ENCODE measurements at places on chromosomes 7 and 10.

GRCh38 chr10:15045380-15045779, 1.6 kb downstream of the OLAH start:
- no peak for DNase-seq
- H3K27ac ChIP-seq: no peak overlapping the region
- H3K27me3 ChIP-seq: no peaks in the 10 kb centered on the region
- H3K36me3 ChIP-seq: no peaks in the 10 kb centered on the region
- H3K4me1 ChIP-seq: no peaks in the 10 kb centered on the region
- H3K4me3 ChIP-seq: no peak overlapping the region

DNA sequence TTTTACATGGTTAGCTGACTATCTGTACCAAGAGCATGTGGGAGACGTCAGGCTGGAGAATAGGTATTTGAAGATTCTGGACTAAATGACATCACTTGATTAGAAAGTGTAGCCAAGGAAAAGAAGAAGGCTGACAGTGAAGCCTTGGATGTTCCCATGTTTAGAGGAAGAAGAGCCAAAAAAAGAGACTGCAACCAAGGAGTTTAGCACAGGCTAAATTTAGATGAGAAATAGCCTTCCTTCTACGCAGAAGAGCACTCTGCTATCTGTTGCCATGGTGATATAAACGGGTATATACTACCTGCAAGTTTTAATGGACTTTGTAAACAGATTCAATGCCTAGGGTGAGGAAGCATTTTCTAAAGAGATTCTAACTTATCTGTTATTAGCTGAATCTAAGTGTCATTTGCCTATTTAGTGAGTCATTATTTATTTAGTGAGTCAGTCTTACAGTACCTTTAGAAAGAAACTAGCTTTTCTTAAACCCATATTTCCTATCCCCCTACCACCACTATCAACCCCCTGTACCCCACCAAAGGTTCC, 69.8 kb downstream of the CDK6 start:
- DNase-seq: no peak
- no peak overlapping the region for H3K27ac ChIP-seq
- H3K36me3 ChIP-seq: peaks cover 7% of the 10 kb centered on the region
- no peaks in the 10 kb centered on the region for H3K4me1 ChIP-seq
- H3K4me3 ChIP-seq: no peak overlapping the region

DNA sequence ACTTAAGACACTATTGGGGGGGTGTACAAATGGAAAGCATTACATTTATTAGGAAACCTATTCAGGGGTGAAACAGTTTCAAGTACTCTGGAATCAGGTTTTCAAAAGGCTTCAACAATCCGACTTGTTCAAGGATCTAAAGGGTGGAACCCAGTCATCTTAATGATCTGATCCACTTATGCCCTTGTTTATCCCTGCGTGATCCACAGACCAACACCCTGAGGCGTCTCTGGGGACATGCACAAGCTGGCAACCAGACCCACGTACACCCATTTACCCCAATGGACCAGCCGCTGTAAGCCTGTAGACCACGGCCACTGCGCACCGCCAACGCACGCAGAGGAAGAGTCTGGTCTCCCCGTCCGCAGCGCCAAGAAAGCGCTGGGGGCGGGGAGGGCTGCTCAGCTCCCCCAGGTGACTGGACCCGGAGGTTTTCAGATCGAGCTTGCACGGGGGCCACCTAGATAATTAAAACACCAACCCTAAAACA, 13.4 kb downstream of the HNRNPF start:
- peaks cover 48% of the 10 kb centered on the region for H3K4me1 ChIP-seq
- peaks cover 34% of the 10 kb centered on the region for H3K36me3 ChIP-seq
- peak overlapping the region; percentile 95 for H3K27ac ChIP-seq
- H3K4me3 ChIP-seq: peak overlapping the region; percentile 63
- no peak for DNase-seq
- H3K27me3 ChIP-seq: no peaks in the 10 kb centered on the region

- DNase-seq: no peak
- H3K27me3 ChIP-seq: no peaks in the 10 kb centered on the region
- H3K27ac ChIP-seq: no peak overlapping the region
Measured at GRCh38 chr7:30922596-30922995, 10.9 kb downstream of the AQP1 start.

DNA sequence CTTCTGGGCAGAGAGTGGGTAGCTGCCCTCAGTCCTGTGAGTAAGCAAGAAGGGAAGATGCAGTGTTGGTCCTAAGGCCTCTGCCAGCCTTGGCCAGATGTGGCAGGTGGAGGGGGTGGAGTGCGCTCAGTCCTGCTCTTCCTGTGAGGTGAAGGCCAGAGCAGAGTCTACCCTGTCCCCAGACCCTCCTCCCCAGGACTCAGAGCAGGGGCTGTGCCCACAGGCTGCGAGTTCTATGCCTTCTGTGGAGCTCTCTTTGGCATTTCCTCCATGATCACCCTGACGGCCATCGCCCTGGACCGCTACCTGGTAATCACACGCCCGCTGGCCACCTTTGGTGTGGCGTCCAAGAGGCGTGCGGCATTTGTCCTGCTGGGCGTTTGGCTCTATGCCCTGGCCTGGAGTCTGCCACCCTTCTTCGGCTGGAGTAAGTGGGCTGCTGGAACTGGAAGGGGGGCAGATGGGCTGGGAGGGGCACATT, 4.0 kb downstream of the OPN4 start:
- H3K27ac ChIP-seq: no peak overlapping the region
- DNase-seq: no peak
- no peaks in the 10 kb centered on the region for H3K36me3 ChIP-seq
- no peak overlapping the region for H3K4me3 ChIP-seq

DNA sequence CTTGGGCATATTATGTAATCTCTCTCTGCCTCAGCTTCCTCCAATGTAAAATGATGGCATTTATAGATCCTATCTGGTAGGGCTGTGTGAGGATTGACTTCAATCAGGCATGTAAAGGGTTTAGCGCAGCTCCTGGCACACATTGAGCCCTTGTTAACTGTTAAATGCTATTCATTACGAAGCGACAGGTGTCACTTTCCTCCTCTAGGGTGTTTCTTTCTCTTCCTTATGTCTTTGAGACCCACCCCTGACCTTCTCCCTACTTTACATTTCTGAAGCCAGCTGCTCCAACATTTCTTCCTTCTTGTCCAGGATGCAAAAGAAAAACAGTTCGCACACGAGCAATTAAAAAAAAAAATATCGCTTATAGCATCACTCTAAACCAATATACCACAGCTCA, 5.7 kb upstream of the R3HCC1L start:
- no peaks in the 10 kb centered on the region for H3K4me1 ChIP-seq
- no peak overlapping the region for H3K27ac ChIP-seq
- no peaks in the 10 kb centered on the region for H3K27me3 ChIP-seq
- H3K4me3 ChIP-seq: no peak overlapping the region
- no peak for DNase-seq
- H3K36me3 ChIP-seq: no peaks in the 10 kb centered on the region

DNA sequence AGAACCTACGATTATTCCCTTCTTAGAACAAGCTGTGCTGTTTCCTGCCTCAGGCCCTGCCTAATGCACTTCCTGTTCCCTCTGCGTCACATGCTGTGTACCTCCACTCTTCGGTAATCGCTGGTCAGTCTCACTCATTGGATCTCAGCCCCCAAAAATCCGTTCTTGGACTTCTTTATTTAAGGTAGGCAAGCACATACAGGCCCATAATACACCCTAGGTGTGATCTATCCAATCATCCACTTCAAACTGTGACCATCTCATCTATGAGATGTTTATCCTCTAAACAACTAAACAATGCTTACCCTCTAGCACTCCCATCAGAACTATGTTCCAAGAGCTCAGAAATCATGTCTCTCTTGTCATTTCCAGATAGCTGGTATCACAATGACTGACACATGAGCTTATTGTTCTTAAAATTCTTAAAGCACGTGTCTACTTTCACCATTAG, 83.9 kb downstream of the CADPS2 start:
- H3K27ac ChIP-seq: no peak overlapping the region
- no peak overlapping the region for H3K4me3 ChIP-seq
- H3K4me1 ChIP-seq: no peaks in the 10 kb centered on the region
- no peaks in the 10 kb centered on the region for H3K27me3 ChIP-seq

DNA sequence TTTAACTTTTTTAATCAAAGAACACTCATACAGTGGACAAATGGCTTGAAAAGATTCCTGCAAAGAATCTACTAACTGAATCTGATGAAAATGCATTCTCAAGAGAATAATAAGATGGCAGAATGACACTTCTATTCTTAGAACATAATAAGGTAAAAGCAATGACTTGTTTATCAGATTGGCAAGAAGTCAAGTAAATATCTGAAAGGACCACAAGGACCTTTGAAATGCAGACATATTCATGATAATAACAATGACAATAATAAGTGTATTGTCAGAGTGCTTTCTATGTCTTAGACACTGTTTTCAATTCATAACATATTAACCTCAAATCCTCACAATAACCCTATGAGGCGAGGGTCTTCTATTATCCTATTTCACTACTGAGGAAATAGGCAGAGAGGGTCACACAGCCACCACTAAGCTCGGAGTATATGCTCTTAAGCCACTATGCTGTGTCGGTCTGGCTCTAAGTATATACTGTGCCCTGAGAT, 10.6 kb downstream of the HACD1 start:
- no peaks in the 10 kb centered on the region for H3K4me1 ChIP-seq
- no peaks in the 10 kb centered on the region for H3K27me3 ChIP-seq

DNA sequence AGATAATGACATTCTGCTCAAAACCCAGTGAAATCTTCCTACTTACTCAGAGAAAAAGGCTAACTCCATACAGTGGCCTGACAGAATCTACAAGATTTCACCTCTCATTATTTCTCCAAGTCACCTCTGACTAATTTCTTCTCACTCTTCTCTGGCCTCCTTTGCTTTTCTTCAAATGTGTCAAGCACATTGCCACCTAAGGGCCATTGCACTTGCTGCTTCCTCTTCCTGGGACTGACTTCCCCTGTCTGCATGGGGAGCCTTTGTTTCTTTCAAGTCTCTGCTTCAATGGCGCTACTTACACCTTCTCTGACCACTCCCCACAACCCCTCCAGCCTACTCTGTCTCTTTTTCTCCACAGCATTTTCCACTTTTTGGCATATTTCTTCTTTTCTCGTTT, 36.0 kb downstream of the PRTFDC1 start:
- no peaks in the 10 kb centered on the region for H3K27me3 ChIP-seq
- DNase-seq: no peak
- peaks cover 6% of the 10 kb centered on the region for H3K4me1 ChIP-seq
- no peak overlapping the region for H3K27ac ChIP-seq
- no peaks in the 10 kb centered on the region for H3K36me3 ChIP-seq
- H3K4me3 ChIP-seq: no peak overlapping the region

GRCh38 chr7:30988351-30989005, 24.7 kb downstream of the GHRHR start:
- H3K4me3 ChIP-seq: no peak overlapping the region
- peaks cover 5% of the 10 kb centered on the region for H3K4me1 ChIP-seq
- no peak overlapping the region for H3K27ac ChIP-seq
- no peaks in the 10 kb centered on the region for H3K27me3 ChIP-seq
- no peak for DNase-seq

- no peaks in the 10 kb centered on the region for H3K4me1 ChIP-seq
- H3K27ac ChIP-seq: no peak overlapping the region
- H3K4me3 ChIP-seq: no peak overlapping the region
- no peaks in the 10 kb centered on the region for H3K27me3 ChIP-seq
- H3K36me3 ChIP-seq: no peaks in the 10 kb centered on the region
Measured at GRCh38 chr10:34081347-34081743, 733.8 kb downstream of the PARD3 start.

DNA sequence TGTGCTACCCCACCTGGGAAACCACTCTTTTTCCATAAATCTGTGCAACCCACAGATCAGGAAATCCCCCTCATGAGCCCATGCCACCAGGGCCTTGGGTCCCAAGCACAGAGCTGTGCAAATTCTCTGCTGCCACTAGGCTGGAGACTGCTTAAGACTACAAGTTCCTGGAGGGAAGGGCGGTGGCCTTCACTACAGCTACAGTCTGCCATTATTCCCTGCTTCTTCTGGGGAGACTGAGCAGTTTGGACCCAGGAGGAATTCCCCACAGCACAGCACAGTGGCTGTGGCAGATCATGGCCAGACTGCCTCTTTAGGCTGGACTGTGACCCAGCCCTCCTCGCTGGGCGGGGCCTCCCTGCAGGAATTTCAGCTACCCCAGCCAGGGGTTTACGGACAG, 89.7 kb upstream of the GRB10 start:
- H3K36me3 ChIP-seq: no peaks in the 10 kb centered on the region
- H3K4me3 ChIP-seq: no peak overlapping the region
- no peaks in the 10 kb centered on the region for H3K27me3 ChIP-seq
- no peak for DNase-seq
- no peaks in the 10 kb centered on the region for H3K4me1 ChIP-seq
- H3K27ac ChIP-seq: no peak overlapping the region

DNA sequence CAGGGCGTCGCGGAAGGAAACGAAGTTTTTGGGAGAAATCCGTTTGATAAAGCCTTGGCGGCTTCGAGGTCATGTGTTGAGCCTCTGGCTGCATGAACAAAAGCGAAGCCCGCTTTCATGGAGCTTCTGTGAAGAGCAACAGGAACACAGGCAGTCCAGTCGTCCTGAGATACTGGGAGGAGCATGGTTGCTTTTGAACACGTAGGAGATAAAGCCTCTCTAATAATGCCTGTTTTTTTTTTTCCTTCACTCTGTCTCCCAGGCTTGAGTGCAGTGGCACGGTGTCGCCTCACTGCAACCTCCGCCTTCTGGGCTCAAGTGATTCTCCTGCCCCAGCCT, 473 bp upstream of the ZNF32 start:
- no peaks in the 10 kb centered on the region for H3K4me1 ChIP-seq
- H3K36me3 ChIP-seq: peaks cover 20% of the 10 kb centered on the region
- no peaks in the 10 kb centered on the region for H3K27me3 ChIP-seq

DNA sequence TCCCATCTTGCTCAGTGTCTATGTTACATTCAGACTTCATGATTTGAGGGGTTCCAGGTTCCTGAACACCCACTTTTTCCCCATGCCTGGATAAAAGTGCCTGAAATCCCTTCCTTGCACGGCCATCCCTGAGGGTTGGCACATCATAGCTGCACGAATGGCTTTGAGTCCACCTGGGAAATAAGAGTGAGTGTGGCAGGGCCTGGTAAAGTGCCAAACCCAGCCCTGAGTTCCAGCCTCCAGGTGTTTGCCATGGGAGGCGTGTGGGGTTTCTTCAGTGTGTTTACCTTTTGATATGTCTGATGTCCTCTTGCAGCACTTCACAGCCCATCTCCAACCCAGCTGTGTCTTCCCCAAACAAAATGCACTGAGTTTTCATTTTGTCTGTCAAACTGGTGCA, 145.7 kb downstream of the PAXIP1 start:
- DNase-seq: no peak
- H3K27ac ChIP-seq: no peak overlapping the region
- no peaks in the 10 kb centered on the region for H3K4me1 ChIP-seq
- no peak overlapping the region for H3K4me3 ChIP-seq

DNA sequence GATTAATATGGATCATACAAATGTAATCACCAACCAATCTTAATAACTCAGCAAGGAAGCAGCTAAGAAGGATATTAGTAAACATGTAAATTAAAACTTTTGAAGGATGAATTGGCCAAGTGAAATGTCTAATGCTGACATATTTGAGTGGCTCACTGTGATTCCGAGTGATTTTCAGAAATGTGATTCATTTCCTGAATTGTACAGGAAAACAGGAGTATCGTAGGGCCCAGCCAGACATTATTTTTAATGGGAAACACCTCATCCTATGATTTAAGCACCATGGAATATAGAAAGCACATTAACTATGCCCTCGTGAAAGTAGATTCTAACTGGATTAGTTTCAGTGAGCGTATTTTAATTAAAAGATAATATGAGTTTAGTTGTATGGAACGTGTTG, 82.3 kb downstream of the LHFPL3 start:
- H3K4me3 ChIP-seq: no peak overlapping the region
- no peak for DNase-seq
- no peaks in the 10 kb centered on the region for H3K4me1 ChIP-seq
- no peaks in the 10 kb centered on the region for H3K27me3 ChIP-seq
- H3K36me3 ChIP-seq: no peaks in the 10 kb centered on the region
